Activated CD8-positive, alpha-beta memory T cell treated with anti-CD3 and anti-CD28 coated beads for 1 hour (primary cell): ENCODE measurements at places on chromosomes 7 and 10.

- no peak for DNase-seq
Observed at GRCh38 chr7:122602800-122603199, 96.1 kb downstream of the RNF133 start.

DNA sequence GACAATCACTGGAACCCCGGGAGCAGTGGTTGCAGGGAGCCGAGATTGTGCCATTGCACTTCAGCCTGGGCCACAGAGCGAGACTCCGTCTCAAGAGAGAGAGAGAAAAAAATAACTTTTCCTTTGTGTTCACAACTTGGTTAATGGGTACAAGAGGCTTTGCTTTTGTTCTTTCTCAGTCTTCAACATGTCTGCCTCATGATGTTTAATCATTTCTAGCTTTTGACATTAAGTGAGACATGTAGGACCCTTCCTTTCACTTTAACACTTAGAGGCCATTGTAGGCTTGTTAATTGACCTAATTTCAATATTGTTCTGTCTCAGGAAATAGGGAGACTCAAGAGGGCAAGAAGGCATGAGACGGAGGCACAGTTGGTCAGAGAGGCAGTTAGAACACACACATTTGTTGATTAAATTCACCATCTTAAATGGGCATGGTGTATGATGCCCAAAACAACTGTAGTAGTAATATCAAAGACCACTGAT is 9.3 kb upstream of the CRCP start:
- DNase-seq: no peak

- DNase-seq: no peak
Observed at GRCh38 chr7:44432381-44432977, 58.0 kb downstream of the NUDCD3 start.

DNA sequence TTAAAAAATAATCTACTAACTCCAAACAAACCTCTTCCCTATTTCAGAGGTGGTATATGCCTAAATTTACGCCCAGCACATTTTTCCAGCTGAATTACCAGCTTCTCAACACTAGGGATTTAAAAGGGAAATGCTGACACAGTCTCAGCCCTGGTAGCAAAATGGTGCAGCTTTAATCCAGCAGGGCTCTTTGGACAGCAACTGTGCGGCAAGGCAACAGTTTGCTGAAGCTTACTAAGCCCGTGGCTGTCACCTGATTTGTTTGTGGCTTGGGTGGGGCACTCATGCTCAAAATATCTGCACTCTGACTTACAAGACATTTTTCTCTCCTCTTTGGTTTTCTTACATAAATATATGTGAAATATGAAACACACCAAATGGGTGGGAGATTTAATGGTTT is 206.7 kb downstream of the POU6F2 start:
- no peak for DNase-seq

DNA sequence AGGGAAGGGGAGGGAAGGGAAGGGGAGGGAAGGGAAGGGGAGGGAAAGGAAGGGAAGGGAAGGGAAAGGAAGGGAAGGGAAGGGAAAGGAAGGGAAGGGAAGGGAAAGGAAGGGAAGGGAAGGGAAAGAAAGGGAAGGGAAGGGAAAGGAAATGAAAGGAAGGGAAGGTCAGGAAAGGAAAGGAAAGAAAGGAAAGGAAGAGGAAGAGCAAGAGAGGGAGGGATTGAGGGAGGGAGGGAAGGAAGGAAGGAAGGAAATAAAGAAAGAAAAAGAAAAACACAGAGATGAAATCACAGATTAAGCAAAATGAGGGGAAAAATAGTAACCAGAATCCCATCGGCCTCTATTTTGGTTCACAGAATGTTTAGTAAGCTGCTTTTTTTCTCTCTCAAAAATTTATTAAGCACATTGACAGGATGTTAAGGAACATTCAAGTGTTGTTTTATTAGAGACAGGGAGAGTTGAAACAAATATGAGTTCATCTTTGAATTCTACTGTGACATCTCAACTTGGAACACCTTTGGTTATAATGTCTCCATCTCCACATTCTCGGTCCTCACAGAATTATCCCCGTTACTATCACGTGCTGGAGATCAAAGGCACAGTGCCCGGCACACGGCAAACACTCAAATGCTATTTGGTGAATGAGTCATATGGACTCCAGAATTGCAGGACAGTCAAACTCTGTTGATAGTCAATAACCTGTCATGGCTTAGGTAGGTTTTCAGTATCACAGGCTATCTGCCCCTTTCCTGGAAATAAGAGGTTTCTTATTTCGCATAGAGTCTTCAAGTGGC is 52.4 kb downstream of the ABCB1 start:
- DNase-seq: no peak

DNA sequence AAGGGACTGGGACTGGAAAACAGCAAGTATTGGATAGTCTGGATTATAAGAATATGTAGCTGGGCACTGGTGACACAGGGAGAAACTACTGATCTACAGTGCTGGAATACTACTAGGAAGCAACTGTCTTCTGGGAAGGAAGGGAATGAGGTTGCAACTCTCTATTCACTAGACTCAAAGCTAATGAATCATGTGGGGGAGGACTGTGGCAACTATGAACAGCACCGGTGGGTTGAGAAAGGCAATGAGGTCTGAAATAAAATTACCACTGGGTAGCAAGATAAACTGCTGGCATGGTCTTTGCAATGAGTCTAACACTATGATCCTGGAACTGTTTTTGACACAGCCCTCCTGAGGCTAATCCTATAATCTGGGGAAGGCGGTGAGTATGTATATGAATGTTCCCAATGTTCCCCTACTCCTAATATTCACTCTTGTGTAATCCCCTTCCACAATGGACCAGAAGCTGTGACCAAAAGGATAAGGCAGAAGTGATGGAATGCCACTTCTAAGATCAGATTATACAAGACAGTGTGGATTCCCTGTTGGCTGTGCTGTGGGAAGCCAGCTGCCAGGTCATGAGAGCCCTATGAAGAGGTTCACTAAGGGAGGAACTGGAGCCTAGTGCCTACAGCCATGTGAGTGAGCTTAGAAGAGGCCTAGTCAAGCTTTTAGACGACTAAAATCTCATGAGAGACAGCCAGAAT is 101.3 kb upstream of the DNAJB12 start:
- DNase-seq: no peak

GRCh38 chr7:30224511-30225062 is 59.8 kb upstream of the ZNRF2 start:
- no peak for DNase-seq

DNA sequence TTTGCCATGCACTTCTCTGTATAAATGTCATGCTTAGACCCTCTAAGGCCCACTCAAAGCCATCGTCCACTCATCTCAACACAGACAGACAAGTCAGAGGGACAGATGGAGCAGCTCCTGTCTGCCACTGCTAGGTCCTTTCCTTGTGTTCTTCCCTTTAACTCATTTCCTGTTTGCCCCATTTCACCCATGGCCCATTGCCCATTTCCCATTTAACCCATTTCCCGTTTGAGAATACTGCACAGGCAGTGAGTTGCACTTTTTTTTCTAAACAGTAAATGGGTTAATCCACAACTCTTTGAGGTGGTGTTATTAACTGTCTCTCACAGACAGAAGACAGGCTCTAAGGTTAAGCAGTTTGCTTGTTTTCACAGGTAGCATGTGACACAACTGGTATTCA is 179.3 kb downstream of the NPSR1 start:
- DNase-seq: no peak

- no peak for DNase-seq
Observed at GRCh38 chr7:33904681-33905388, 504 bp upstream of the BMPER start.

DNA sequence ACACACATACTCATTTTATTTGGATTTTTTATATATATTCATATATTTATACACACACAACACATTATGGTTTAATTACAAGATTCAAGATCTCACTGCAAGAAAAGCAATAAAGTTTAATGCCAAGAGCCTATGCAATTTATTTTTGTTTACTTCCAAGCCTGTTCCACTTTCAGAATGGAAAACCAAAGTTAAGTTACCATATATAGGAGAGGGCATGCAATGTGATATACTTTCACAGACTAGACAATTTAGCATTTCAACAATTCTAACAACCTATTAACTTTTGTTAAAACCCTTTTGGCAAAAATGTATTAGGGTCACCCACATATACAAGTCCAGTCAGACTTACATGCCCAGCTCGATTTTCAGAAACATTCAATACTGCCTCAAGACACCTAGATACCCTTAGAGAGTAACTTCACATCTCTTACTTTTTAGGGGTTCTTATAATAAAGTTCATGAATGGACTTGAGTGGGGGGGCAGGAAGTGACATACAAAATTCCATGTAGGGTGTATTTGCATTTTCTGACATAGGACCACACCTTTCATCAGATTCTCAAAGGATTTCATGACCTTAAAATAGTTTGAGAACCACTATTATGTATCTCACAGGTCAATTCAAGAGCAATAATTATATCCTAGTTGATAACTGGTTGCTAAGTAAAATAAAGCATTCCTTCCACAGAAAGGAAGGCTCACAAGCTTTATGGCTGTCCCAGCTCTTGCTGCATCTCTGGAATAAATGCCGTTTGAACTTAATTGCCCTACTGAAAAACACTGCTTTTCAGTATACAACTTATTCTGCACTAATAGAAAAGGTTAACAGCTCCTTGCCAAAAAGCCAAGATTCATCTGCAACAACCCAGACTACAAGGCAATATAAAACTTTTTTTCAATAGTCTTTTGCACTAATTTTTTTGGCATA is 2.5 kb downstream of the P4HA1 start:
- no peak for DNase-seq

DNA sequence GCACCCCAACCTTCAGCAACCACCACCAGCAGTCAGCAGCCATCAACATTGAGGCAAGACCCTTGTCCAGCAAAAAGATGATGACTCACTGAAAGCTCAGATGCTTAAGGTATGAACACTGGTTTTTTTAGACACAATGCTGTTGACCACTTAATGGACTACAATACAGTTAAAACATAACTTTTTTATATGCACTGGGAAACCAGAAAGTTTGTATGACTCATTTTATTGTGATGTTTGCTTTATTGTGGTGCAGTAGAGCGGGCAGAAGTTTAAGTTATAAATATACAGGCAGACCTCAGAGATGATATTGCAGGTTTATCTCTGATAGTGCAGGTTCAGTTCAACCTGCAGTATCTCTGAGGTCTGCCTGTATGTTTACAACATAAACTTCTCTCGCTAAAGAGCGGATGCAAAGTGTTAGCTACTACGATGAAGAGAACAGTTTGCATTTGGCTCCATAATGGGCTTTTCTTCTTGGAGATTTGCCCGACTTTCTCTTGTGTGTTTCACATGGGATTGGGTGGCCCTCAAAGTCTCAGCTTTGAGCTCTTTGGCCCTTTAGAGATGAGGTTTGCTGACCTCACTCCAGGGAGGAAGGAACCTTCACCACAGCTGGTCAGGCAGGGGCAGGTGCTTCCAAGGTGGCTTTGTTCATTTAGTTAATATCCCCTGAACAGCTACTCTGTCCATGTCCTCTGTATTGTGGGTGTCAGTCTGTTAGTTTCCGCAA is 84.4 kb upstream of the SHH start:
- no peak for DNase-seq

DNA sequence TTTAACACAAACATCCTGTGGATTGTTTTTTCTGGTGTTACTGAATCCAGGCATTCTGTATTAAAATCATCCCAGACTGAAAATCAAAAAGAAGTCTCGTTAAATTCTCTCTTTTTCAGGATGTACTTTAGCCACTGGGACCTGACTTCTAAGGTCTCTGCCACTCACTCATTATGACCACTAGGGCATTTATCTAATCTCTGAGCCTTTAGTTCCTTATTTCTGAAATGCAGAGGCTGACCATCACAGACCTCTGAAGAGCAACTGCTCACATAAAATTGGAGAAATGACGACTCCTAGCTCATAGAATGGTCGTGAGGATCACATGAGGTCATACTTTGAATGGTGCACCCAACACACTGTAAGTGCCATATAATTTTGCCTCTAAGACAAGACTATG is 63.2 kb downstream of the KCNMA1 start:
- DNase-seq: no peak

- DNase-seq: no peak
Observed at GRCh38 chr10:23190872-23191763, 994 bp upstream of the PTF1A start.

GRCh38 chr7:5351507-5352265 is 68.9 kb downstream of the SLC29A4 start:
- DNase-seq: no peak

DNA sequence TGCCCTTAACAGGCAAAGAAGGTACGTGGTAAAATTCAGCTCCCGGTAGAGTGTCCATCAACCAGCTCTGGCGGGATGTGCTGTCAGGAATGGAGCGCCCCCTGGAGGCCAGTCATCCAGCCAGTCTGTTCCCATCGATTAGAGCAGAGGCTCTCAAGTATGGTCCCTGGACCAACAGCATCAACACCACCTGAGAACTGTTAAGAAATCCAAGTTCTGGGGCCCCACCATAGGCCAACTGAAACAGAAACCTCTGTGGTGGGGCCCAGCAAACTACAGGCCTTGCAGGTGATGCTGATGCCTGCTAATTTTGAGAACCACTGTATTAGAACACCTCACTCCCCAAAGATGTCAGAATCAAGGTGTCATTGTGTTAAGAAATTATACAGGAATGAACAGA is 109.2 kb downstream of the DPY19L1 start:
- DNase-seq: no peak

- no peak for DNase-seq
Observed at GRCh38 chr7:112052498-112052897, 153.7 kb downstream of the DOCK4 start.

DNA sequence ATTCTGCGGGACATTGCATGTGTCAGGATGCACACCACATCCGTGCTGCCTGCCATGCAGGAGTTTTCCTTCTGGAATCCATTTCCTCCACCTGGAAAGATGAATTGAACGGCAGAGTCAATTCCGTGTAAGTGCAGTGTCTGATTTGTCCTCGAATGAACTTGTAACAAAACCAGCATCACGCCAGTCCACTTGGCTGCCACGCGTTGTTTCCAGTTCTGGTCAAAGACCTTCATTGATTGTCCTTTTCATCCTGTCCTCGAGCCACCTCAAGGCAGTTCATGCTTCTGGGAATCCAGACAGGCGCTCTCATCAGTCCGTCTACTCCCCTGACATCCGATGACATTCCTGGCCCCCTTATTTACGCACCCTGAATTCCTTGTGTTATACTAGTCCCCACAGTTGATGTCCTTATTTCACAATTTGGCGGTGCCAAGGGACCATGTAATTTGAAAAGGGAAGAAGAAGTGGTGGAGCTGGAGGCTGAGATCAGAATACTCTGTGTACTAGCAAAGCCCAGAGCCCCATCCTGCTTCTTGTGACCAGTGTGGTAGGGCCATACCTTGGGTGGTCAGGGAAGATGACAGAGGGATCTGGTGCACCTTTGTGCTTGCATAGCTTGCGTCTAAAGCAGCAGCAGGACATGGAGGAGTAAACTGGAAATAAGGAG is 502.2 kb downstream of the PLXNA4 start:
- DNase-seq: no peak

GRCh38 chr10:88091490-88092061 is 228.2 kb downstream of the PTEN start:
- DNase-seq: peak; percentile 33

- DNase-seq: no peak
Observed at GRCh38 chr10:133236401-133237240, 1.0 kb upstream of the VENTX start.
